ENCODE measurements at places on chromosomes 5 and 9. TPM values are rescaled to one million over a fixed set of nuclear protein-coding genes. Genes with fewer than 3 reads are reported as not detected.

The SPINK7 gene
- polyA plus RNA-seq = not detected

The FOXD4L3 gene
- polyA plus RNA-seq = 0.05 TPM

The PSD2 gene
- polyA plus RNA-seq = 0.05 TPM

The ARHGEF28 gene
- 1.5 TPM for polyA plus RNA-seq

The CDKN2A gene
- 10.2 TPM for polyA plus RNA-seq

The ABCA1 gene
- polyA plus RNA-seq = 4.7 TPM

The CERCAM gene
- polyA plus RNA-seq = 7.4 TPM

The TTC23L gene
- polyA plus RNA-seq = 0.07 TPM

The RNF208 gene
- 2.3 TPM for polyA plus RNA-seq

The PCDHB9 gene
- 0.09 TPM for polyA plus RNA-seq

The QRFP gene
- polyA plus RNA-seq = 0.13 TPM

The PCDHB7 gene
- polyA plus RNA-seq = 0.08 TPM

The SLC25A25 gene
- polyA plus RNA-seq = 6.2 TPM

The C9 gene
- not detected for polyA plus RNA-seq

The TRUB2 gene
- polyA plus RNA-seq = 11.8 TPM

The HMMR gene
- polyA plus RNA-seq = 4.4 TPM

The HAVCR2 gene
- polyA plus RNA-seq = 10.6 TPM

The SPINK1 gene
- polyA plus RNA-seq = 0.65 TPM

The LHX3 gene
- not detected for polyA plus RNA-seq

The SAXO1 gene
- 0.02 TPM for polyA plus RNA-seq

The UBTD2 gene
- polyA plus RNA-seq = 4.9 TPM

The RABGAP1 gene
- polyA plus RNA-seq = 11.8 TPM

The HCN1 gene
- polyA plus RNA-seq = not detected

The NSUN2 gene
- 63.3 TPM for polyA plus RNA-seq

The ADGRD2 gene
- polyA plus RNA-seq = not detected

The LMAN2 gene
- polyA plus RNA-seq = 96.6 TPM

The MARCHF6 gene
- 72.1 TPM for polyA plus RNA-seq

The PCDHGC5 gene
- 0.10 TPM for polyA plus RNA-seq

The ANGPTL2 gene
- 11.8 TPM for polyA plus RNA-seq

The ABLIM3 gene
- 5.2 TPM for polyA plus RNA-seq

The PROB1 gene
- 0.33 TPM for polyA plus RNA-seq

The DBH gene
- 0.03 TPM for polyA plus RNA-seq

The LRRTM2 gene
- polyA plus RNA-seq = 0.02 TPM

The TRAF2 gene
- 13.6 TPM for polyA plus RNA-seq

The LRRC70 gene
- 11.4 TPM for polyA plus RNA-seq

The C5orf58 gene
- not detected for polyA plus RNA-seq

The KLF9 gene
- 12.6 TPM for polyA plus RNA-seq

The FAM78A gene
- 26.1 TPM for polyA plus RNA-seq

The ADAMTS19 gene
- polyA plus RNA-seq = not detected

The ARAP3 gene
- 14.6 TPM for polyA plus RNA-seq

The FREM1 gene
- polyA plus RNA-seq = 0.22 TPM

The NR5A1 gene
- polyA plus RNA-seq = 65.0 TPM

The COL23A1 gene
- 3.1 TPM for polyA plus RNA-seq

The UQCRQ gene
- 266 TPM for polyA plus RNA-seq

The SNCAIP gene
- 5.4 TPM for polyA plus RNA-seq

The RANBP17 gene
- polyA plus RNA-seq = 0.56 TPM

The GLIPR2 gene
- 30.3 TPM for polyA plus RNA-seq

The PCDHGB4 gene
- 0.14 TPM for polyA plus RNA-seq

The NMUR2 gene
- not detected for polyA plus RNA-seq

The FBP1 gene
- 57.4 TPM for polyA plus RNA-seq
